ENCODE measurements at places on chromosomes 7 and 10. TPM values are rescaled to one million over a fixed set of nuclear protein-coding genes. Genes with fewer than 3 reads are reported as not detected.

MASTL gene
- 12.0 TPM for total RNA-seq

NODAL gene
- total RNA-seq: not detected

UPK3B gene
- not detected for total RNA-seq

PDE1C gene
- total RNA-seq: 3.6 TPM

ACTL6B gene
- not detected for total RNA-seq

ADCYAP1R1 gene
- not detected for total RNA-seq

BUD31 gene
- 95.1 TPM for total RNA-seq

MPLKIP gene
- total RNA-seq: 49.1 TPM

MTG1 gene
- total RNA-seq: 25.6 TPM
